NCI-H446 treated with DMSO at 0.1 percent for 48 hours (cell line): ENCODE measurements at places on chromosomes 13 and 19.

DNA sequence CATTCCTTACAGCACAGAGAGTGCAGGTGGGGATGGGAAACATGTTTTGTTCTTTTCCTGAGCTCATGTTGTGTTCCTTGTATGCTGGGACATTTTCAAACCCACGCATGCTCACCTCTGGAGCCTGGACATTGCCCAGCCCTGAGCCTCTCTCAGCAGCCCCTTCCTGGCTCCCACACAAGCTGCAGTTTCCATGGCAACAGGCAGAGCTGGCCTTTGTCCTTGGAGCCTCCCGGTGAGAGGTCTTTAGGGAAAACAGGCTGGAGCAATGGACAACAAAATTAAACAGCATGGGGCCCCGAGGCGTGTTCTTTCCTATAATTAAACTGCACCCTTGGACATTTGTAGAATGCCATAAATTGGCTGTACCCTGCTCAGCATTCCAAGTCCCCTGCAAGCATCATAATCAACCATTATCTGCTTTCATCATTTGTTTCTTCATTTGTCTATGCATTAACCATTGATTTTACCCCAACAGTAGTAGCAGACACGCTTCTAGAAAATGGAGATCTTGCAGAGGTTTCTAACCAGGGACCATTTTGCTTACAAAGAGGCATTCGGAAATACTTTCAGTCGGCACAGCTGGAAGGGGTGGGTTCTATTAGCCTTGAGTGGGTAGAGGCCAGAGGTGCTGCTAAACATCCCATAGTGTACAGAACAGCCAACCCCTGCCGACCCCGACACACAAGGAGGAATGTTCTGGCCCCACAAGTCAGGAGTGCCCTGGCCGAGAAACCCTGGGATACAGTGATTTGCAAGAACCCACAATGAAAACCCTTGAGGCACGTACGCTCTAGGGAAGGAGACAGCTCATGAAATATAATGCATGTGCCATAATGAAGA is 133.4 kb upstream of the PEG3 start:
- no peak for DNase-seq

GRCh38 chr13:111530137-111530870 is 209.9 kb downstream of the TEX29 start:
- DNase-seq = no peak

DNA sequence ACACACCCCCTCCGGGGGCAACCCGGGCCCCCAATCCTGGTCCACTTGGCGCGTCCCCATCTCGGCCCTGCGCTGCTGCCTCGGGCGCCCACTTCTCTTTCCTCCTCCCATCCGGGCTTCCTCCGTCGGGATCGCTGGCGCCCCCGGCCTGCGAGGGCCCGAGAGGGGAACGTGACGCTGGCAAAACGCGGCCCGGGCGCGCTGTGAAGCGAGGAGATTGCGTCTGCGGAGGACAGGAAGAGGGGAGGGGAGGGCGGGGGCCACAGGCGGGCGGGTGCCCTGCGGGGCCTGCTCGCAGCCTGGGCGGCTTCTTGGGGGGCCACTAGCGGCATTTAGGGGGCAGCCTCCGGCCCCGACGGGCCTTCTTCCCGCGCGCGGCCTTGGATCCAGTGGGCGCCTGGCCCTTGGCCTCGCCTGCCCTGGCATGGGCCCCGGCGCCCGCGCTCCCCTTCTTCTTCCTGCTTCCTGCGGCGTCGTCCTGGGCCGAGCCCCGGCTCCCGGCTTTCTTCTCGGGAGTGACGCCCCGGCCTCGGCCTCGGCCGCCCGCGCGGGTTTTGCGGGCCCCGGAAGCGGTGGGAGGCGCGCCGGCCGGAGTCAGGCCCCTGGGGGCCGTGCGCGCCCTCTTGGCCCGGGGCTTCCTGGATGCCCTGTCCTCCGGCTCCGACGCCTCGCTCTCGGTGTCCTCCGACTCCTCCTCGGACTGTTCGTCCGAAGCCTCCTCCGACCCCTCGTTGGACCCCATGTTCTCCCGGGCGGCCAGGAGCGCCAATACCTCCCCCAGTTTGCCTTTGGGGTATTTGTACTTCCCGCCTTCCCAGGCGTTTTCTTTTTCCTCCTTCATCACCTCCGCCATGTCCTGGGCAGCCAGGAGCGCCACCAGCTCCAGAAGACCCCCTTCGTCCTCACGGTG is 2.2 kb downstream of the PNMA8B start:
- no peak for DNase-seq

DNA sequence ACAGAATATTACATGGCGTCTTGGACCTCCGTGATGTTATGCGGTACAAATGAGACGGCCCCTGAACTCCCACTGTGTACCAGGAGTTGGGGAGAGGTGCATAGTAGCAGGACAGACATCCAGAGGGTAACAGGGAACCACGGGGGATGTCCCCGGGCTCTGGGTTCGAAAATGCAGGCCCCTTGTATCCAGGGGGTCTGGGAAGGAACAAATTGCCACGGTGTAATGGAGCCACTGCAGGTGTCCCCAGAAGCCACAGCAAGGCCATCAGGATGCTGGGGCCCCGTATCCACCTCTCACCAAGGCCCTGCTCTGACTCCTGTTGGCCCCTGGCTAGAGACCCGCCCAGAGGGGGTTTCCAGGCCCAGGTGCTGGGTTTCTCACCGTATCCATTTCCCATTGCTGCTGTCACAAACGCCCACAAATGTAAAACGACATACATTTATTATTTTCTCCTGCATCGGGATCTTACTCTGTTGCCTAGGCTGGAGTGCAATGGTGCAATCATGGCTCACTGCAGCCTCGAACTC is 77.8 kb downstream of the INSR start:
- no peak for DNase-seq

- DNase-seq = no peak
Measured at GRCh38 chr19:35392742-35393715, 22.2 kb downstream of the GPR42 start.

- no peak for DNase-seq
Measured at GRCh38 chr13:51534041-51534817, 50.0 kb upstream of the WDFY2 start.

DNA sequence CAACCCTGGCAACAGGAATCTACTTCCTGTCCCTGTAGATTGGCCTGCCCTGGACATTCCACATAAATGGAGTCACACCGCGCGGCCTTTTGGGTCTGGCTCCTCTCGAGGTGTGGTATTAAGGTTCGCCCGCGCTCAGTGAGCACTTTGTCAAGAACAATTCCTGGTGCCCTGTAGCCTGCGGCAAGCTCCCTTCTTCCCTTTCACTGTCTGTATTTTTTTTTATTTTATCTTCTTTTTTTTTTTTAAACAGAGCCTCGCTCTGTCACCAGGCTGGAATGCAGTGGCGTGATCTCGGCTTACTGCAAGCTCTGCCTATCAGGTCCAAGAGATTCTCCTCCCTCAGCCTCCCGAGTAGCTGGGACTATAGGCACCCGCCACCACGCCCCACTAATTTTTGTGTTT is 28.3 kb downstream of the PEX11G start:
- DNase-seq = no peak

GRCh38 chr13:44868397-44868796 is 120.9 kb downstream of the NUFIP1 start:
- DNase-seq = no peak

DNA sequence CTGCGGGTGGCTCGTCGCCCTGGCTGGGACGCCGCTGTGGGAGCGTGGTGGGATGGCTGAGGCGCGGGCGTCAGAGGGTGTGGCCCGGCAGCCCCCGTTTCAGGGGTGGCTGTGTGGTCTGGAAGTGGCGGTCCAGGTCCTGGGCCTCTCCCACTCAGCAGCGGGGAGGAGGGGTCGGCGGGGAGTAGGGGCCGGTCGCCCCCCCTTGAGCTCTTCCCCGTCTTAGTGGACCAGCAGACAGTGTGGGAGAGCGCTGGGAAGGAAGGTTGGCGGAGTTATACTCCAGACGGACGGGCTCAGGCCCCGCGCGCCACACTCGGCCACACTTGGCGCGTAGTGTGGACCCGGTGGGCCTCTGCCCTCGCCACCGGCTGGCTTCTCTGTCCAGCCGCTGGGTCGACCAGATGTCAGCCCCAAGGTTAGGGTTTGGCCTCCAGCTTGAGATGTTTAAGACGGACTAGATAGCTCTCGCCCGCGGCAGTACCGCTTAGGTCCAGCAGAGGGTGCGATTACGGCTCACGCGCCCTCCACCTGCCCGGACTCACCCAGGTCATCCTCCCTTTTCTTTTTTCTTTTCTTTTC is 21.7 kb upstream of the ZNF429 start:
- DNase-seq = no peak
